ENCODE measurements at places on chromosomes 3 and 15. TPM values are rescaled to one million over a fixed set of nuclear protein-coding genes. Genes with fewer than 3 reads are reported as not detected.

TNFAIP8L3 gene
- total RNA-seq = 20.2 TPM

GCNT3 gene
- not detected for total RNA-seq

SLC35G2 gene
- 1.6 TPM for total RNA-seq

SIDT1 gene
- 0.19 TPM for total RNA-seq

CCDC13 gene
- total RNA-seq = 0.06 TPM

CAND2 gene
- total RNA-seq = 2.8 TPM

CLEC3B gene
- total RNA-seq = 34.6 TPM

RAB5A gene
- total RNA-seq = 114 TPM

CD200R1 gene
- 5.9 TPM for total RNA-seq

HTR3E gene
- not detected for total RNA-seq

GHSR gene
- total RNA-seq = not detected

GRCh38 chr3:185843126-185843525 lies 18.3 kb upstream of the IGF2BP2 start:
- no peak for DNase-seq

GRCh38 chr3:58868097-58868779 lies 181.6 kb downstream of the CFAP20DC start:
- no peak for DNase-seq

DNA sequence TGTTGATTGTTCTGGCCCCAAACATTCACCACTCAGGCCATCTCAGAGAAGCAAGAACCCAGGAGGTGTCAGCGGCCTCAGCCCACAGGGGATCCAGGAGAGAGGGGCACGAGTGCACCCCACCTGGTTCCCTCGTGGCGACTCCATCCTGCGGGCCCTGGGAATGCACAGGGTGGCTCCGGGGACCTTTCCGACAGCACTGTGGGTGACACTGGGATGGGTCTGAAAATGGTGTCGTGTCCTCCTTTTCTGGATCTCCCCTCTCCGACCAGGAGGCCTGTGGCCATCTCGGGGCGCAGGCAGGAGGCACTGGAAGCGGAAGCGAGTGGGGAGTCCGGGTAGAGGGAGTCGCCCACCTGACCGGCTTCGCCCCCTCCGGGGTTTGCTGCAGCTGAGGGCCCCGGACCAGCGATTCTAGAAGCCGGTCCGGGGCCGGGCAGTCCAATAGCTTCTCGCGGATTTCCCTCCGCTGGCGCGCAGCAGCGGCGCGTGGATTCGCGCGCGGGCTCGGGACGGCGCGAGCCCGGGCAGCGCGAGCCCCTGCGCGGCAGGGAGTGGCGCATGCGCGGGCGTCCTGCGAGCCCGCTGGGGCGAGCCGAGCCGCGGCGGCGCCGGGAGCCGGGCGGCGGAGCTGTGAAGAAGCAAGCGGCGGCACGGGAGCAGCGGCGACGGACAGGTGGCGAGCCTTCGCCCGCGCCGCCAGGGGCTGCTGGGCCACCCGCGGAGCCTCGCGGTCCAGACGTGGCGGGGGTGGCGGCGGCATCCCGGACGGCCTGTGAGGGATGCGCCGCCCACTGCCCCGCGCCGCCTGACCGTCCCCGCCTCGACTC lies at the start of gene DOCK3:
DOCK3 (plus strand) TSS at position 579 of the 830 bp plus-strand sequence. CDS start 337 bp downstream, outside the sequence.
- peak; percentile 87 for DNase-seq

DNA sequence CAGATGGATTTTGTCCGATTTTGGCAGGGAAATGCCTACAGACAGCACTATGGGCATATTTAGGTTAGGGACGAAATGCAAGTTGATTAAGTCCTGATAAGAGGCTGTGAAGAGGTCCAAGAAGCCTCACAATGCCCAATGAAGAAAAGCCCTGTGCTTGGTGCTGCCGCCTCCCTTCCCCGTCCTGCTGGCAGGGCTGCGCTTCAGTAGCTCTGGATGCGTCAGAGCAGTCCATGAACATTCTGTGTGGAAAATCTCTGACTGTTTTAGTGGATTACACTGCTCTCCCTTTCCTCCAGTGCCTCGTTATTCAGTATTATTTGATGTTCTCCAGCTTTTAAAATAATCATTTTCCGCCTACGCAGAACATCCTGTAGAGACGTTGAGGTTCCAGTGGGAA lies 39.6 kb downstream of the MLH1 start:
- DNase-seq = no peak

GRCh38 chr3:172129850-172130716 lies 90.7 kb downstream of the FNDC3B start:
- peak; percentile 98 for DNase-seq

DNA sequence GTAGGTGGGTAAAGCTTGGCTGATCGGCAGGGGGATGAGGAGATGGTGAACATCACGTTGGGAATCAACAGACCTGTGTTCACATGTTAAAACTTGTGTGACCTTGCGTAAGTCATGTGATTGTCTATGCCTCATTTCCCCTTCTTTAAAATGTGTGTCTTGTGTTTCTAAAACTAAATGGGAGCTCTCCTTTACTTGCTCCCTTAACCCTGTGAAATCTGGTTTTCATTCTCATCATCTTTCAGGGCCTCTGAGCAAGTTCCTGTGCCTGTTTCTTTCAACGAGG lies 29.7 kb upstream of the IREB2 start:
- DNase-seq = no peak

DNA sequence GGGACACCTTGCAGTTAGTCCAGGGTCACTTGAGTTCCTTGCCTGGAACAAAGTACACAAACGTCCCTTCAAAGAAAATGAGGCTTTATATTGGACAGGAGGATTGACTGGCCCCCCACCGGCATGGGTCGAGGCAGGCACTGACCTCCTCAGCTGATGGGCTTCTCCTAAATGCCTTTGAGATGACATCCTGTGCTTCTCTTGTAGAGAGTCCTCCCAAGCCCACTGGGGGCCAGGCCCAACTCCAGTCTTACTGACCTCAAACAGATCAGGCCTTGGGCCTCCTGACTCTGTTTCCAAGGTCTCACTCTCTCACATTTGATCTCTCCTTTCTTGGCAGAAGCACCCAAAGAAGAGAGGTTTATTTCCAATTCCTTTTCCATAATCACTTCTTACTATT lies 516.1 kb downstream of the MCTP2 start:
- DNase-seq = no peak

GRCh38 chr15:69434238-69434637 lies 18.4 kb upstream of the RPLP1 start:
- no peak for DNase-seq

- no peak for DNase-seq
These were observed 37.6 kb downstream of the SPTSSB start for GRCh38 chr3:161333696-161334095.
